AG08395 (cell line): ENCODE measurements at places on chromosomes 11 and 22.

- no peak for DNase-seq
Observed at GRCh38 chr22:43272869-43273318, 70.3 kb downstream of the SCUBE1 start.

DNA sequence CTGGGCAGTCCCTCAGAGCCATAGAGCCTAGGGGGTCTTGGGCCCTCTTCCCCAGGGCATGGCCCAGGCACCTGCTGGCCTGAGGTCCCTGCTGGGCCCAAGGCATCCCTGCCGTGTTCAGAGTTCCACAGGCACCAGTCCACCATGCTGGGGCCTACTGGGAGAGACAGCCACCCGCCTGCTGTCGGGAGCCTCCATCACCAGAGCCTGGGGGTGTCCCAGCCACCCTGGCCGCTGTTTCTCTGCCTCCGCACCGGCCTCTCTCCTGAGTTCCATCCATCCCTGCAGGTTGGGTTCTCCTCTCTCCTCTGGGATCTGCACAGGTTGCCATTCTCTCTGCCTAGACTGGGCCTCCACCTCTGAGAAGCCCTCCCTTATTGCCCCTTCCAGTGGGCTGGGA, 68.6 kb downstream of the KCNQ1 start:
- no peak for DNase-seq

- no peak for DNase-seq
Observed at GRCh38 chr11:74442636-74443035, 24.7 kb downstream of the KCNE3 start.

DNA sequence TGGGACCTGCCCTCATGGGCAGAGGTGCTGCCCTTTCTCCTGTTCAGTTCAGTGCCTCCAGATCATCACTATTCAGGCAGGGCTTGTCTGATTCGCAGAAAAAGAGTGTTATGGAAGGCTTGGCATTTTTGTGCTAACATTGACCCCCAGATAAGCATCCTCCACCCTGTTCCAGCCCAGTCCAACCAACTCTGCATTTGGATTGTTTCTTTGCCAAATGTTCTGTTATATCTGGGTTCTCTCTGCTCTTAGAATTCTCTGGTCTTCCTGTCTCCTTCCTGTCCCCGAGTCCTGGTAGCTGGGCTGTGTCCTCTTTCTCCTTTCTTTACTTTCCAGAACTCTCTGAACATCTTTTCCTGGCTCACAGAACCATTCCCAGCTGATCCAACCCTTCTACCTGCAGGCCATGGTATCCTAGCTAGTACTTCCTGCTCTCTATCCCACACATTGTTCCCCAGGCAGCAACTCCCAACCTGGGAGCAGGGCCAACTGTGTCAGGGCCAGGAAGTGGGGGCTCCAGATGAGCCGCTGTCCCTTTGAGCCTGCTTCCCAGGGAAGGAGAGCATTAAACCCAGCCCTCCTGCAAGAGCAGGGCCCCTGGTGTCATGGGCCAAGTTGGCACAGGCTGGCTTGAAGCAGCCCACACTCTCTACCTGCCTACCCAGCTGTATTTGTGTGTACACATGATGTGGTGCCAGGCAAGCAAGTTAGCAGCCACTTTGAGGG, 280.7 kb upstream of the CADM1 start:
- DNase-seq = no peak

DNA sequence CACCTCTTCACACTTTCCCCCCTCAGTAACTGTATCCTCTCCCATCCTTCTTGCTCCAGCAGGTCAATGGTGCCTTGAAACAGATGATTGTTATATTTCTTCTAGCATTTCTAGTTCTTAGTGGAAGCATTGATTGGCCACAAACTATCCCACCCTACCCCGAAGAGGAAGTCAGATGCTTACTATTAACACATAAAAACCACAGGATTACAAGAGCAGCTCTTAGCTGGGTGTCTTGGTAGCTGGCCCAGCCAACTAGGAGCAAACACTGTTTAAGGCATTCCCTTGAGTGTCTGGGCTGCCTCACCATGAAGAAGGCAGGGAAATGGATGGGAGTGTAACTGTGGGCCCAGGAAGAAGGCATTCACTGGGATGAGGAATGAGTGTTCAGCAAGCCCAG, 176.6 kb downstream of the GRIK4 start:
- no peak for DNase-seq
